CD8-positive, alpha-beta memory T cell (primary cell): ENCODE measurements at places on chromosomes 4 and X. TPM values are rescaled to one million over a fixed set of nuclear protein-coding genes. Genes with fewer than 3 reads are reported as not detected.

GRCh38 chr4:87738483-87738882, 60.9 kb upstream of the IBSP start:
- DNase-seq = no peak

GRCh38 chrX:28520786-28521185, 66.5 kb upstream of the IL1RAPL1 start:
- no peak for DNase-seq

GRCh38 chr4:181597766-181598165, 645.4 kb upstream of the TENM3 start:
- no peak for DNase-seq

SLIT2 gene
- total RNA-seq = not detected

TMEM35A gene
- total RNA-seq = not detected

C4orf50 gene
- 0.24 TPM for total RNA-seq
